ENCODE measurements at places on chromosomes 6 and 20. TPM values are rescaled to one million over a fixed set of nuclear protein-coding genes. Genes with fewer than 3 reads are reported as not detected.

DNA sequence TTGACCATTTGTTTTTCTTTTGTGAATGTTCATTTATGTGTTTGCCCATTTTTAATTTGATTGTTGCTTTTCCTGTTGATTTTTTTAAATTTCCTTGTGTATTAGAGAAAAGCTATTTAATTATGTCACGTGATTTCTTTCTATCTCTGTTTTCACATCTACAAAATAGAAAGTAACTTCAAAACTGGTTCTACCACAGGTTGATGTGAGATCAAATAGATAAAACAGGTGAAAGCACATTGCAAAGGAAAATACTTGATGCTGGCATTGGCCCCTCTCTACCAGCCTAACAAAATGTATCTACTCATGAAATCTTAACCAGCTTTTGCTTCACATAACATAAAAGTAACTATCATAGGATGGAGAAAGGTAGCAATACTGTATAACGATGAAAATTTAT, 129.2 kb downstream of the TMEM242 start:
- no peak for DNase-seq

- DNase-seq: no peak
Measured at GRCh38 chr6:73811706-73812105, 115.7 kb downstream of the CD109 start.

Gene MAP7
- total RNA-seq: 1.9 TPM

Gene TTI1
- 11.6 TPM for total RNA-seq

Data from esophagus muscularis mucosa (tissue), 4 donors.